ENCODE measurements at places on chromosomes 5 and 9.

GRCh38 chr9:38020151-38021076 is 48.6 kb downstream of the SHB start:
- no peak for DNase-seq

DNA sequence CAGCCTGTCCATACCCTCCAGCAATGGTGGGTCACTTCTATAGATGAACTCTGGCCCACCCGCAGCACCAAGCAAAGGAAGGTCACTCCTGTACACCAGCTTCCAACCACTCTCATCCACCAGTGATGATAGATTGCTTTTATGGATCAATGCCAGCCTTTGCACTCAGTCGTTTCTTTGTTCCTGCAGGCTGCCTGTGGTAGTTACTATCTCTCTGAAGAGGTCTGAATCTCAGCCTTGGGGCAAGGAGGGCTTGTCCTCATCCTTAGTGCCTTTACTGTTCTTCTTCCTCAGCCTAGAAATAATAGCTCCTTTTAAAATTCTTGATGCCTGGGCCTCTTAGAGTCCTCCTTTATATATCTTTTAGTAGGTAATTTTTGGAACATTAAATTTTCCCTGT is 100.8 kb downstream of the TMC1 start:
- DNase-seq = no peak

GRCh38 chr5:45440466-45440865 is 255.7 kb downstream of the HCN1 start:
- no peak for DNase-seq

GRCh38 chr5:130045334-130045733 is 141.1 kb downstream of the CHSY3 start:
- DNase-seq = no peak

DNA sequence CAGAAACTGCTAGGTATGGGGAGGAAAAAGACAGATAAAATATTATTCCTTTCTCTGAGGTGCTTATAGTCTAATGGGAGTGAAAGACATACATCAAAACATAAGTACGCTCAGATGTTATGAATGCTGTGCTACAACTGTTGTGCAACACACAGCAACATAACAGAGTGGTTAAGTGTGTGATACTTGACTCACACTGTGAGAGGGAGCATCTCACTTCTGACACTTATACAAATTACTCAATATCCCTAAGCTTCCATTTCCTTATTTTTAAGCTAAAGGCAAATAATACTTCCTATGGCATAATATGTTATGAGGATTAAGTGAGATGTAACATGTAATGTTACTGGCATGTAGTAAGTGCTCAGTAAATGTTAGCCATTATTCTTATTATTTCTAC is 110.6 kb upstream of the FER start:
- DNase-seq = no peak

- DNase-seq = no peak
Observed at GRCh38 chr9:134041649-134041962, 16.3 kb downstream of the BRD3OS start.

GRCh38 chr9:32334112-32334511 is 50.3 kb upstream of the ACO1 start:
- DNase-seq = no peak

DNA sequence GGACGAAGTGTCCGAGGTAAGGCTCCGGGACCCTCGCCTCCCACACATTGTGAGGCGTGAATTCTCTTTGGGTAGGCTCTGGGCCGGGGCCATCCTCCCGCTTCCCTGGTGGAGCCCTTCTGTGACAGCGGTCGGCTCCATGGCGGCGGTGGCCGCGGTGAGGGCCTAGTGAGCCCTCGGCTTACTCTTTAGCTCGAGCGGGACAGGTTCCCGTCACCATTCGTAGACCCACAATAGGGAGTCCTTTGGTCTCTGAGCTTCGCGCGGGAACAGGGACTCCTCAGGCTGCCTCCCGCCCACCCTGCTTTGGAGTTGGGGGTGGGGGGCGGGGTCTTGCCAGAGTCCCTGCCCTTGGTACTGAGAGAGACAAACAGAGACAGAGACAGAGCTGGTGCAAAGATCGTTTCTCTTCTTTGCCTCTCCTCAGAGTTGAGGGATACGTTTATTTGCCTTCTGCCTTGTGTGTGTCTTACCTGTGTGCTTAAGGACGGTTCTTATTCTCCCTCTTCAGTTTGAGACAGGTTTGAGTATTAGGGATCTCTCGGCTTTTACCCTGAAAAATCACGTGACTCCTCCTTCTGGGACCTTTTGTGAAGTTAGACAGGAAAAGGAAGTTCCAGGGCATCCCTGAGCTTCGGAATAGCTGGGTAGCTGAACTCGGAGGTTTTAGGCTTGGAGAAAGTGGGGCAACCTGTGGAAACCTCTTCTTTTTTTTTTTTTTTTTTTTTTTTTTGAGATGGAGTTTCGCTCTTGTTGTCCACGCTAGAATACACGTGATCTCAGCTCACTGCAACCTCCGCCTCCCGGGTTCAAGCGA is 833 bp downstream of the ANKHD1 start:
- DNase-seq = peak; percentile 39

GRCh38 chr5:72009280-72009679 is 98.0 kb upstream of the MAP1B start:
- no peak for DNase-seq

- no peak for DNase-seq
Observed at GRCh38 chr5:161921781-161922180, 73.9 kb downstream of the GABRA1 start.

DNA sequence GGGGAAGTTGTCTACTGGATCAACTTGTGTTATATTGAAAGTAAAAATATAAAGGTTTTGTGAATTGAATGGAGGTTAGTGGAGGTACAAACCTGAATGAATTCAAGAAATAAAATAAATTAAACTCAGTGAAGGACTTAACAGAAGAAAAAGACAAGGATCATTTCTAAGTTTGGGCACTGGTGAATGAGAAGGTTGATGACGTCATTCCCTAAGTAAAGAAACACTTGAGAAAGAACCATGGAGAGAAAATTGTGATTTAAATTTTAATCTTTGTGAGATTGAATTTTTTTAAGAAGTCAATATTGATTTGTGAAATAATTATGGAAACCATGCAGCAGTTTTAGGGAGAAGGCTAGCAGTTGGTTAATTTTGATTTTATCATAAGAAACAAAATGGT is 900.3 kb upstream of the TYRP1 start:
- DNase-seq = no peak
